ENCODE measurements at places on chromosomes 12 and 14.

- no peak for DNase-seq
Measured at GRCh38 chr14:76708028-76708427, 53.2 kb upstream of the VASH1 start.

DNA sequence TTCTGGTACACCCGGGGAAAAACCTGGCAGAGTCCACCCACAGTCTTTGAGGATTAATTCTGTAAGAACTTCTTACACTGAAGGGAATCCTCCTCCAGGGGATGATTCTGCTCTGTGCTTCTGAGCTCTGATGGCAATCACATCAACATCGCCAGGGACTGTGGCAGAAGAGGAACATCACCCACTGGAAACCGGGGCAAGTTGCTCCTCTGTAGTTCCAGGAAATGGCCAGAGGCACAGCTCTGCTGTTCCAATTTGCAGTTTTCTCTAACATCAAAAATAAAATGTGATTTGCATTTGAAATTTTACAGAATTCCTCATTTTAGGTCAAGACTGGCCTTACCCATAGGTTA lies 207.6 kb downstream of the DAD1 start:
- no peak for DNase-seq

- DNase-seq = peak; percentile 81
Measured at GRCh38 chr14:59631237-59631636, 54.6 kb upstream of the CCDC175 start.

DNA sequence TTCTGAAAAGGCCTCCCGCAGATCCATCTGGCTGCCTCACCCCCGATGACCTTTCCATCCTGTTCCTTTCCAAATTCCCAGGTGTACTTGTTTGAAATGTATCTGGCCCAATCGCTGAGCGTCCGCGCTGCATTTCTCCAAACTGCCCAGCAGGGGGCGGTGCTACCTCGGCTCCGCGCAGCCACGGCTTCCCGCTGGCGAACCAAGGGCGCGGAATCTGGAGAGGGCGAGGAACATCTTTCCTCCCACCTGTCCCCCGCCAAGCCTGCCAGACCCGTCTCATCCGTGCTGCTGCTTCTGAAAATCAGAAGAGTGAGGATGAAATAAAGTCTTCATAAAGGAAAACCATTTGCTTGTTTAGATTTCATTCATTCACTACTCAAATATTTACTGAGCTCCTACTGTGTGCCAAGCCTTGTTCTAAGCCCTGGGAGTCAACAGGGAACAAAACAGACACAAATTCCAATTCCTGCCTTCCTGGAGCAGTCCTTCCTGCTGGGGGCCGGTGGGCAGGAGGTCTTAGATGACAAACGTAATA lies 16.8 kb upstream of the MYL2 start:
- DNase-seq = peak; percentile 96

DNA sequence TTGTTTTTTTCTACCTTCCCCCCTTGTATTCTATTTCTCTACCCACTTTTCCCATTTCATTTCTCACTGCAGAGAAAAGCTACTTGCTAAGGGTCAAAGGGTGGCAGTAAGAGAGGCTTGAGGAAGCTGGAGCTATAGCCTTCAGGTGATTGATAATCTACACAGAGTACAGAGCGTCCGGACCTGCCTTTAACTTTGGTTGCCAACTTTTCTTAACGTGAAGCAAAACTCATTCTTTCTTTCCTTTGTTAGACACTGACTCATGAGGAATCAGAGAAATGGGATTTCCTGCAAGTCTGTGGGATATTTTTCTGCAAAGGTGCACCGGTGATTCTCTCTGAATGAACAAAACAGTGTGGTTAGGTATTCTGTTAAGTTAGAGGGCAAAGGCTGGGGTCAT lies 133.3 kb downstream of the RMST start:
- no peak for DNase-seq

GRCh38 chr12:85626001-85626783 lies 210.0 kb downstream of the RASSF9 start:
- no peak for DNase-seq

DNA sequence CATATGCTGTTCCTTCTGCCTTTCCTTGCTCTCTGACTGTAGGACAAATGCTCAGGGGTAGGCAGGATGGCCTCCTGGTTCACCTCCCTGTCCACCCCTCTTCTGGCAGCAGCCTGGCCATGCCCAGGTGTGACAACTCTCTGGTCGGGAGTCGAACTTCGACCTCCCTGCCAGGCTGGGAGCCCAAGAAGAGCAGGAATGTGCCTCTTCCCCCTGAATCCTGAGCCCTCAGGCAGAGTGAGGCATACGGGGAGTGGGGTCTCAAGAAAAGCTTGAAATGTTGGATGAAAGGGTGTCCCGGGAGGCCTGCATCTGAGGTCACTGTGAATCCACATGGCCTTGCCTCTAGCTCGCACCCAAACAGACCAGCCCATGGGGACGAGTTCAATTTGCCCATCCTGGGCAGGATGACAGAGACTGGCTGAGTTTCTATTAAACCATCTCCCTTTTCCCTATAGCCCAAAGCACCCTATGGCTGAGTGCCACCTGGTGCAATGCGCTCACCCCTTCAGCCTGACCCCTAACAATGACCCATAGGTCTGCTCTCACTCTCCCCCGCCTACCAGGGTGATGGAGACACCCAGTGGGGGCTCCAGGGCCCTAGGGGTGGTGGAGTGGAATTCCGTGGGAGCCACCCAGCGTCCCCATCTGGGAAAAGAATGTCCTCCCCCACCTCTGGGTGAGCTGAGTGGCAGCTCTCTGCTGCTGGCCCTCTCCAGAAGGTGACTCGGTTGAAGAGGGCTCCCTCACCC lies 52.9 kb upstream of the DIO3 start:
- DNase-seq = no peak

GRCh38 chr12:38895446-38895845 lies 9.9 kb downstream of the CPNE8 start:
- DNase-seq = no peak

DNA sequence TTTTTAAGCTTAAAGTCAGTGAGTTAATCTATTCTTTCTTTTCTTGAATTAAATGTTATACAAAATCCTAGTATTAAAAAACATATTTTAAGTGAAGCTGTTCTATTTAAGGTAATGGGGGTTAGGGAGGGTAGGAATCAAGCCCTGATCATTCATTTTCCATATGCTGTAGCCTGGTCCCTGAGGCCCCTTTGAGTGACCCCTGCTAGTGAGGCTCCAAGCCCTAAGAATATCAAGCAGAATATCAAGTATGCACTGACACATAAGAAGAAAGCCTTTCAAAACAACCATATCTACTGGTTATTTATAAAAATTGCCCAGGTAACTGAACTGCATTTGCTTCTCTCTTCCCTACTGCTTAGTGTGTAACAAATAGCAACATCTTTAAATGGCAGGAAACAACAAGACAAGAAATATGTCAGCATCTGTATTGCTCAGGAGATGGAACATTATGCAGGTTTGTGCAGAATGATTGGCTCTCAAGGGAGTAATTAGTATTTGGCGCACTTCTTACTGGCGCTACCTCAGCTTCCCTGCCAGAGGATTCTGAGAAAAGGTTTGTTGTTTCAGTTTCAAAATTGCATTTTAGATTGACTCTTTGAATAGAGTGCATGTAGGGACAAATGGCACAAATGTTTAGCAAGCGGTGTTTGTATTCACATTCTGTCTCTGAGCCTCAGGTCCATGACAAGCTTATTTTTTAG lies 223.0 kb downstream of the DUSP6 start:
- DNase-seq = no peak

- no peak for DNase-seq
Measured at GRCh38 chr12:76470028-76470939, 89.3 kb downstream of the OSBPL8 start.

- no peak for DNase-seq
Measured at GRCh38 chr12:105451211-105451610, 120.7 kb downstream of the C12orf75 start.

Measured in GM23338 (cell line).